ENCODE measurements at places on chromosomes 16 and 17.

DNA sequence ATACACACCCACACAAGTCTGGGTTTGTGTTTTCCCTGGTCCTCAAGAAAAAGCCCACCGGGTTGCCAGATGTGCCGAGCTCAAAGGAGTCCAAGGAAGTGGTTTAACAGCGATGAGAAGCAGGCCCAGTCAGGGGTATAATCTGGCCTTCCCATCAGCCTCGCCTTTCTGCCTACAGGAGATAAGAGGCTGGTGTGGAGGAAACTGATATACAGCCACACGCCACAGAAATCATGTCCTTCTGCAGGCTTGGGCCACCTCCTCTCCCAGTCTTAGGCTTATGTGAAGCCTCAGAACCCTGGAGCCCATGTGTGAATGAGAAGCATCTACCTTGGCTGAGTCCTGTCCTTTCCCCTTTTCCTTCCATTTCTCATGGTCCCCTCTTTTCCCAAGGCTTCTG, 43.6 kb upstream of the MMP2 start:
- H3K27ac ChIP-seq = no peak overlapping the region
- H3K4me3 ChIP-seq = no peak overlapping the region
- H3K27me3 ChIP-seq = no peaks in the 10 kb centered on the region
- H3K4me1 ChIP-seq = no peaks in the 10 kb centered on the region

- no peaks in the 10 kb centered on the region for H3K27me3 ChIP-seq
- no peak overlapping the region for H3K4me3 ChIP-seq
- DNase-seq = no peak
- H3K27ac ChIP-seq = no peak overlapping the region
- no peaks in the 10 kb centered on the region for H3K4me1 ChIP-seq
Measured at GRCh38 chr16:66254751-66255150, 111.7 kb upstream of the CDH5 start.

DNA sequence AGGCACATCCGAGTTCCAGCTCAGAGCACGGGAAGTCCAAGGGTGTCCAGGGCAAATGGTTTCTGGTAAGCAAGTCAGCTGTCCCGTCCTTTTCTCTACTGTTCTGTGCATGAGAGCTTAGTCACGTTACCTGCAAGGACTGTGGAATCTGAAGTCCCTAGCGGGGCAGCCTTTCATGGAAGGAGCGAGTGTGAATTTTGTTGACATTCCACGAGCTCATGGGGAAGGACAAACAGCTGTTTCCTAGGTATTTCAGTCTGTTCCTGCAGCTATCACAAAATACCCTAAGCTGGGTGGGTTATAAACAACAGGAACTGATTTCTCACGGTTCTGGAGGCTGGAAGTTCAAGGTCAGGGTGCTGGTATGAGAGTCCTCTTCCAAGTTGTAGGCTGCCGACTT, 109.2 kb downstream of the SDR42E1 start:
- peaks cover 84% of the 10 kb centered on the region for H3K36me3 ChIP-seq
- no peak overlapping the region for H3K27ac ChIP-seq
- no peaks in the 10 kb centered on the region for H3K4me1 ChIP-seq
- no peak overlapping the region for H3K4me3 ChIP-seq

DNA sequence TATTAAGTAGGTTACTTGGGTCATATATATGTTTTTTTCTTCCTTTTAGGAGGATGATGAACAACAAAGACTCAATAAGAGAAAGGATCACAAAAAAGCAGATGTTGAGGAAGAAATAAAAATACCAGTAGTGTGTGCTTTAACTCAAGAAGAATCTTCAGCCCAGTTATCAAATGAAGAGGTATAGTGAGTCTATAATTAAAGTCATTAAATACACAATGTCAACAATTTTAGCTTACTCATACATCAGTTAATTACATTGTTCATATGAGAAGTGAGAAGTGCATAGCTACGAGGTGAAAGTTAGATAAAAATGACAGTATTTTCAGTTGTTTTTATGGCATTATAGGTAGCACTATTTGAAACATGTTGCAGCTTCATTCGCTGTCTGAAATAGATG, 65.2 kb downstream of the NUP88 start:
- no peak overlapping the region for H3K4me3 ChIP-seq
- peaks cover 36% of the 10 kb centered on the region for H3K36me3 ChIP-seq
- H3K4me1 ChIP-seq = no peaks in the 10 kb centered on the region
- no peak for DNase-seq
- no peak overlapping the region for H3K27ac ChIP-seq

- peaks cover 39% of the 10 kb centered on the region for H3K36me3 ChIP-seq
- no peak overlapping the region for H3K27ac ChIP-seq
- H3K4me3 ChIP-seq = no peak overlapping the region
- DNase-seq = no peak
- no peaks in the 10 kb centered on the region for H3K4me1 ChIP-seq
Measured at GRCh38 chr17:50379351-50380132, 6.5 kb downstream of the EME1 start.

- no peaks in the 10 kb centered on the region for H3K27me3 ChIP-seq
- H3K4me3 ChIP-seq = no peak overlapping the region
- DNase-seq = no peak
- H3K36me3 ChIP-seq = no peaks in the 10 kb centered on the region
- no peaks in the 10 kb centered on the region for H3K4me1 ChIP-seq
- no peak overlapping the region for H3K27ac ChIP-seq
Measured at GRCh38 chr17:13152501-13152900, 134.7 kb upstream of the ELAC2 start.

DNA sequence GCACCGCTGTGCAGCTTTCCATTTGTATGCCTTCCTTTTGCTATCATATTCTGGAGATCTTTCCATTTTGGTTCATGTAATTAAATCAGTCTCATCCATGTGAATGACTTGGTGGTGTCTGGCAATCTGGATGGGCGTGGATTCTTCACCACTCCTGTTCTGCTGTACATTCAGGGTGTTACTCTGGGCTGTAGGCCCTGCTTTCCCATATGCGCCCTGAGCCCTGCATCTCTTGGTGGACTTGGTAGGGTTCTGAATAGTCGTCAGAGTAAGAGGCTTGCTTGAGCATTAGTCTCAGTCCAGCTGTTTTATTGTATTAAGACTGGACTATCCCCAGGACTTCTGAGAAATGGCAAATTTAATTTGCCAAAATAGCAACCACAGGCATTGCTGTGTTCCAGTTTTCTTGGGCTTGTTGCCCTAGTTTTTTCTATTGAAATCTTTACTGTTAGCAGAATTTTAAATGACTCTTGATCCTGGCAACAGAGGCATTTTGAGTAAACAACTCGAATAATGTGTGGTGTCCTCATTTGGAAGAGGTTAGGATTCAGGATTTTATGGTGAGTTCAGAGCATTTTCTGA, 14.9 kb downstream of the BANP start:
- DNase-seq = no peak
- no peaks in the 10 kb centered on the region for H3K4me1 ChIP-seq
- H3K27ac ChIP-seq = no peak overlapping the region
- 0 out of 2 replicates have a peak, but pooled peaks cover 4% of the 10 kb centered on the region for H3K36me3 ChIP-seq

- no peak overlapping the region for H3K4me3 ChIP-seq
- H3K27ac ChIP-seq = no peak overlapping the region
- H3K36me3 ChIP-seq = peaks cover 41% of the 10 kb centered on the region
Measured at GRCh38 chr16:50762241-50762640, 20.4 kb downstream of the CYLD start.

All from Karpas-422 (cell line).